Cortex of kidney (tissue), 1 donor: ENCODE measurements at places on chromosomes 4 and X.

- no peak for DNase-seq
Observed at GRCh38 chrX:32289356-32289755, 922.0 kb downstream of the DMD start.

- DNase-seq: no peak
Observed at GRCh38 chr4:110636680-110637407, 14.0 kb upstream of the PITX2 start.

- no peak for DNase-seq
Observed at GRCh38 chr4:118354913-118355312, 2.1 kb upstream of the PRSS12 start.

GRCh38 chrX:46831765-46832327, 5.0 kb upstream of the RP2 start:
- DNase-seq: no peak

DNA sequence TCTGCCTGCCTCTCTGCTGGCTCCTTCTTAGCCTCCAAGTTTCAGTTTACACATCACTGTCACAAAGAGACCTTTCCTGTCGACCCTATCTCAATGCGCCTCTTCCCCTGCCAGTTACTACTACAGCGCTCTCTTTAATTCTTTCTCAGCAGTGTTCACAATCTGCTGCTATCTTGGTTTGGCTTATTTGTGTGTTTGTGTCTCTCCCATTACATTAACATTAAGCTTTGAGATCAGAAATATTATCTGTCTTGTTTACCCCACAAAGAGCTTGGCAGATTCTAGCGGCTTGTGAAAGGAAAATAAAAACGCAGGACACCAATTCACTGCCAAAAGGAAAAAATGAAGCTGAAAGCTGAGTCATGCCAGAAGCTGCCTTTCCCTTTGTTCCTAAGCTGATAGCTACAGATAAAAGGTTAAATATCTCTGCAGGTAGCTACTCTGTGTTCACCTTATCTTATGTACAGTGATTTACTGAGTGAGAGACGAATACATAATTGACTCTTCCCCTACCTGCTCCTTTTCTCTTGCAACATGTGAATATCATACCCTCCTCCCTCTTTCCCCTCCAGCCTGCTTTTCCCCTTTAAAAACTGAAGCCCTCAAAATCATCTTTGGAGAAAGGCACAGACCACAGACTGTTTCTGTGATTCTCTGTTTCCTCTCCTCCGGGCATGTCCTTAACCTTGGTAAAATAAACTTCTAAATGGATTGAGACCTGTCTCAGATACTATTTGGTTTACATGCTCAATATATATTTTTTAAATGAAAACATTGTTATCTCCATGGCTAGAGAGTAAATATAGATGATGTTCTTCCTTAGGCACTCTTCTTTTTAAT, 19.3 kb upstream of the SLC9A7 start:
- DNase-seq: no peak

GRCh38 chrX:24014388-24015018, 12.5 kb downstream of the KLHL15 start:
- no peak for DNase-seq

DNA sequence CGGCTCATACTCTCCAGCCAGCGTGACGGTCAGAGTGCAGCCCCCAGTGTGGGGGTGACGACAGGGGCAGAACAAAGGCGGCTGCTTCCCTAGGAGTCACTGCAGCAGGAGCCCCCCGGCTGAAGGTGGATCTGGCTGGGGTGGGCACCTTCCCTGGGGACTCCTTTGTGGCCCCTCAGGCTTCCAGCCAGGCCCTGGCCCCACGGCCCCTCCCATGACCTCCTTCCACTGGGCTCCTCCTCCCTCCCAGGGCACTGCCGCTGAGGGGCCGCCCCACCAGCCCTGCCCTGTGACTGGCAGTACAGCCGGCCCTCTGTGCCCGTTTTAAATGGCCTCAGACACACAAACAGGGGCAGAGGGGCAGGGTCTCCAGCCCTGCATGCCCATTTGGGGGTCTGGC, 61.9 kb downstream of the FAM53A start:
- DNase-seq: no peak

GRCh38 chr4:64200001-64200555, 209.2 kb downstream of the TECRL start:
- DNase-seq: no peak

GRCh38 chr4:107034996-107035818, 906 bp downstream of the DKK2 start:
- no peak for DNase-seq

GRCh38 chrX:76147106-76147505, 25.8 kb upstream of the PBDC1 start:
- no peak for DNase-seq

GRCh38 chr4:173025131-173025530, 143.5 kb upstream of the GALNT7 start:
- DNase-seq: no peak

GRCh38 chr4:105120626-105121025, 26.1 kb upstream of the TET2 start:
- no peak for DNase-seq

DNA sequence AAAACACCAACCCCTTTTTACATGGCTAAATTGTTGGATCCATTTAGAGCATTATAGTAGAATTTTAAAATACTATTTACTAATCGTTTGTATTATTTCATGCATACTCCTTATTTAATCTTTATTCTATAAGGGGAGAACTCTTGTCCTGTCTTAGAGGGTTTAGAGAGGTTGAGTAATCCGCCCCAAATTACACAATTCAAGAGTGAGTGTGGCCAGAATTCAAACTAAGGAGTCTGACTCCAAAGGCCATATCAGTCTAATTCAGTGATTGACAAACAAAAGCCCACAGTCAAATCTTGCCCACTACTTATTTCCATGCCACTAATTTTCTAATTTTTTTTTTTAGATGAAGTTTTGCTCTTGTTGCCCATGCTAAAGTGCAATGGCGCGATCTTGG, 33.7 kb upstream of the NEIL3 start:
- no peak for DNase-seq

DNA sequence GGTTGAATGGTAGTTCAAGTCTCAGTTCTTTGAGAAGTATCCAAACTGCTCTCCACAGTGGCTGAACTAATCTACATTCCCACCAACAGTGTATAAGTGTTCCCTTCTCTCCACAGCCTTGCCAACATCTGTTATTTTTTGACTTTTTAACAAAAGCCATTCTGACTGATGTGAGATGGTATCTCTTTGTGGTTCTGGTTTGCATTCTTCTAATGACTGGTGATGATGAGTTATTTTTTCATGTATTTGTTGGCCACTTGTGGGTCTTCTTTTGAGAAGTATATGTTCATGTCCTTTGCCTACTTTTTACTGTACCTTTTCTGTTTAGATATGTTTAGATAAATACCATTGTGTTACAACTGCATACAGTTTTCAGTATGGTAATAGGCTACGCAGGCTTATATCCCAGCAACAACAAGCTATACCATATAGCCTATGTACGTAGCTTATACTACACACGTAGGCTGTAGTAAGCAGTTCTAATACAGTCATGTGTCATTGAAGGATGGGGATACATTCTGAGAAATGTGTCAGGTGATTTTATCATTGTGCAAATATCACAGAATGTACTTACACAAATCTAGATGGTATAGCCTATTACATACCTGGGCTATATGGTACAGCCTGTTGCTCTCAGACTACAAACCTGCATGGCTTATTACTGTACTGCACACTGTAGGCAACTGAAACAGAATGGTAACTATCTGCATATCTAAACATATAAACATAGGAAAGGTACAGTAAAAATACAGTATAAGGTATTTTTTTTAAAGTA, 28.1 kb downstream of the KLHL8 start:
- DNase-seq: no peak

GRCh38 chr4:147735413-147736301, 3.8 kb downstream of the ARHGAP10 start:
- no peak for DNase-seq

DNA sequence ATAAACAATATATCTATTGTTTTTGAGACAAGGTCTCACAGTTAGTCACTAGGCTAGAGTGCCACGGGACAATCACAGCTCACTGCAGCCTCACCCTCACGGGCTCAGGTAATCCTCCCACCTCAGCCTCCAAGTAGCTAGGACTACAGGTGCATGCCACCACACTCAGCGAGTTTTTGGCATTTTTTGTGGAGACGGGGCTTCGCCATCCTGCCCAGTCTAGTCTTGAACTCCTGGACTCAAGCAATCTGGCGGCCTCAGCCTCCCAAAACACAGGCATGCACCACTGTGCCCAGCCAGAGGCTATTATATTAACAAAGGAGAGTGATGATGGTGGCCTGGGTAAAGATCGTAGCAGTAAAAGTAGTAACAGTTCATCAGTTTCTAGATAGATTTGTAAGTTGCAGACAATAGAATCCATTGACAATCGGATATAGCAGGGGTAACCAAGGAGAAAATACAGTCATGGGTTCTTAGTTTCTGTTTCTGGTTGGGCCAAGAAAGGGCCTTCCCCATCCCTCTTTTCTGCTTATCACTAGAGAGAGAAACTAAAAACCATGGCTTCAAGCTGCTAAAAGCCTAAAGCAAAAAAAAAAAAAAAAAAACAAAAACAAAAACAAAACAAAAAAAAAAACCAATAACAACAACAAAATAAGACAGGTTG, 60.6 kb downstream of the ANXA10 start:
- no peak for DNase-seq

- no peak for DNase-seq
Observed at GRCh38 chrX:132664273-132664672, 175.4 kb upstream of the MBNL3 start.

DNA sequence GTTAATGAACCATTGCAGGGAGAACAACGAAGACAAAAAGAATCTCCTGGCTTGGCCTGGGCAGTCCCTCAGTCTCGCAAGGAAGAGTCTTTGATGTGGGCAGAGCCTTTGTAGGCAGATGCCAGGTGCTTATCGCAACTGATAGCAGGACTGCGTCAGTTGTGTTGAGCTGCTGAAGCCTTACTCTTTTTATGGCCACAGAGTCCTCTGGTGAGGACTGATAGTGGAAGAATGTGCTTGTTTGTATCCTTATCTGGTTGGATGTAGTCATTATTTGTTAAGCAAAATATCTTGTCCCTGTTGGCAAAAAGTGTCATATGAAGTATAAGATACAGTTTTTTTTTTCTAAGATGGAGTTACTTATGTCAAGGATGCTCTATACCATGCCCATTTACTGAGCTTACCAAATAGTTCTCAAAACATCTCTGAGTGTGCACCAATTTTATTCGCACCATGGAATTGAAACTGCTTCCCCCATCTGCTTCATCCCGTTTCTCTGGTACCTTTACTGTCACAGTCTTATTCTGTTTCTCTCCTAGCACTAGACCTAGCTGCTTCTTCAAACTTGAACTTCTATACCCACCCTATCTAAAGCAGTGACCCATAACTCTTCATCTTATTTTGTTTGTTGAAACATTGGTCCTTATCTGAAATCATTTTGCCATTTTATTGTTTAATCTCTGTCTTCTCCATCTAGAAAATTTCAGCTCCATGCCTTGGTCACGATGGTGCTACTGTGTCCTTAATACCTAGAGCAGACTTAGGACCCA, 47.0 kb upstream of the SPRY1 start:
- DNase-seq: no peak
